Fibroblast of the aortic adventitia (primary cell): ENCODE measurements at places on chromosomes 2 and 18. TPM values are rescaled to one million over a fixed set of nuclear protein-coding genes. Genes with fewer than 3 reads are reported as not detected.
A peak's percentile ranks its signal among the peaks of the same experiment; 100 is the strongest.

DNA sequence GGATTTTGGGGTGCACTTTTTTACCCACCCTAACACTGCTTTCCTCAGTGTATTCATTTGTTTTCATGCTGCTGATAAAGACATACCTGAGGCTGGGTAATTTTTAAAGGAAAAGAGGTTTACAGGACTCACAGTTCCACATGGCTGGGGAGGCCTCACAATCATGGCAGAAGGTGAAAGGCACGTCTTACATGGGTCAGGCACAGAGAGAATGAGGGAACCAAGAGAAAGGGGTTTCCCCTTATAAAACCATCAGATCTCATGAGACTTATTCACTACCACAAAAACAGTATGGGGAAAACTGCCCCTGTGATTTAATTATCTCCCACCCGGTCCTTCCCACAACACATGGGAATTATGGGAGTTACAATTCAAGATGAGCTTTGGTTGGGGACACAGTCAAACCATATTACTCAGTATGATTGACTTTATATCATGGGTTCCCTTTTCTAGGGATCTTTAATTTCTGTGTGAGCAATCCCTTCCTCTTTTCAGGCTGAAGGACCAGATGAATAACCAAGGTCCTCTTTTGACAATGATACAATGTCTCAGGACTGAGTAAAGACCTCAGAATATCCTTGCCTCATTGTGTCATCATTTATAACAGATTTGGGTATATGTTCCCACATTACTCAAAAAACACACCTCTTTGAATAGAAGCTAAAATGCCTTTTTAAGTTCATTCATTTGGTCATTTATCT, 100.1 kb upstream of the TRIB2 start:
- DNase-seq: no peak

- DNase-seq: peak; percentile 53
Measured at GRCh38 chr2:174574657-174575056, 22.9 kb downstream of the WIPF1 start.

DNA sequence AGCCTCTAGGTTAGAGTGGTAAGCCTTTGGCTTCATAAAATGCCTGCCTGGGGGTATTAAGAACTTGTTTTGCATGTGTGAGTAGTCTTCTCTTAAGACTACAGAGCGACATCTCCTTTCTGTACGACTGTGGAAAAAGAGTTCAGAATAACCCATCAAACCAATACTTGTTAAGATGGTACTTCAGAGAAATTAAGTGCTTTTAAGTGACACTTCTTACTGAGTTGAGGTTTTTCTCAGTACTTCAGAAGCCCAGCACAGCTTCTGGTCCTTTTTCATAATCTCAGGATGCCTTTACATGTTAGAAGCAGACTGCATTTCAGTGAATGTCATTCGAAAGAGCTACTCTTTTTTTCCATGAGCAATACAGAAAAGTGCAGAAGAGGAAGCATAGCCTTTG, 10.8 kb downstream of the XRCC5 start:
- DNase-seq: no peak

GRCh38 chr18:64490207-64490606, 341.3 kb upstream of the LINC00305 start:
- no peak for DNase-seq

DNA sequence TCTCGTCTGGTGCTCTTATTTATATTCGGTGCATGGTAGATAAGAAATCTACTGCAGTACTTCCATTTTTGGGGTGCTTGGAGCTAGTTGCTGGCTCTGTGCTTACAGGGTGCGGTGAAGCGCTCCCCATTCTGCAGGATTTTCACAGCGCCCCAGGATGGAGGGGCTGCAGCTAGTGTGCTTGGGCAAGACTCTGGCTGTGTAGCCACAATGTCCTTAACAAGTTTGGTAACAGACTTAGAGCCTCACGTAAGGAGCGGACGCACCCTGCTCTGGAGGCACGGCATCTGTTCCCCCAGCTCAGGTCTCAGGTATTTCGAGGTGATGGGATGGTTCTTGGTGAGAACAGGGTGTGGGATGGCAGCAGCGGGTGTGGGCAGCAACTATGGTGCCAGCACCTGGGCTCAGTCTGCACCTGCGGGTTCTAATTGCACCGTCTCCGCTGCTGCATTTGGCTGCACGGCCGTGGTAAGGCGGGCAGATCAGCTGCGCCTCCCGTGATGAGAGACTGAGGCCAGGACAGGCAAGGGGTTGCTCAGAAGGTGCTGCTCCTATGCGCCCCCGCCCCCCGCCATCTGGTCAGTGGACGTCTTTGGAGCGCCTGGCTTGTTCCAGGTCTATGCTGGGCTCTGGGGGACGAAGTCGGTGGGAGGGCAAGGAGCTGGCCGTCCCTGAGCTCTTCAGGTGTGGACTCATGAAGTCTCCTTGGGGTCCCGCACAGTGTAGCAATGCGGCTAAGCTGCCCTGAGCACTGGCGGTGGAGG, 20.1 kb upstream of the ALLC start:
- DNase-seq: no peak

GRCh38 chr18:63940008-63940407, 9.1 kb upstream of the HMSD start:
- no peak for DNase-seq

GRCh38 chr18:13191779-13192178, 26.8 kb upstream of the LDLRAD4 start:
- no peak for DNase-seq

GRCh38 chr2:64686283-64686956, 32.7 kb upstream of the SERTAD2 start:
- DNase-seq: no peak

The LOXHD1 gene
- not detected in 2 replicates for total RNA-seq

The SCYGR4 gene
- total RNA-seq: not detected in 2 replicates

The ARHGAP25 gene
- 0.36 and 2.2 TPM in 2 replicates for total RNA-seq

The ITGA4 gene
- total RNA-seq: 8.9 and 27.6 TPM in 2 replicates

The TANC1 gene
- 11.9 and 22.7 TPM in 2 replicates for total RNA-seq
